ENCODE measurements at places on chromosomes 3 and 15. TPM values are rescaled to one million over a fixed set of nuclear protein-coding genes. Genes with fewer than 3 reads are reported as not detected.

GRCh38 chr15:48109856-48110531 lies 10.8 kb upstream of the SLC24A5 start:
- no peaks in the 10 kb centered on the region for H3K4me1 ChIP-seq
- H3K4me3 ChIP-seq = no peak overlapping the region
- peaks cover 19% of the 10 kb centered on the region for H3K27me3 ChIP-seq
- no peak for DNase-seq
- no peak overlapping the region for H3K27ac ChIP-seq

GRCh38 chr15:99762288-99762687 lies 29.1 kb upstream of the LYSMD4 start:
- no peaks in the 10 kb centered on the region for H3K4me1 ChIP-seq
- H3K36me3 ChIP-seq = no peaks in the 10 kb centered on the region
- peaks cover 2% of the 10 kb centered on the region for H3K27me3 ChIP-seq

DNA sequence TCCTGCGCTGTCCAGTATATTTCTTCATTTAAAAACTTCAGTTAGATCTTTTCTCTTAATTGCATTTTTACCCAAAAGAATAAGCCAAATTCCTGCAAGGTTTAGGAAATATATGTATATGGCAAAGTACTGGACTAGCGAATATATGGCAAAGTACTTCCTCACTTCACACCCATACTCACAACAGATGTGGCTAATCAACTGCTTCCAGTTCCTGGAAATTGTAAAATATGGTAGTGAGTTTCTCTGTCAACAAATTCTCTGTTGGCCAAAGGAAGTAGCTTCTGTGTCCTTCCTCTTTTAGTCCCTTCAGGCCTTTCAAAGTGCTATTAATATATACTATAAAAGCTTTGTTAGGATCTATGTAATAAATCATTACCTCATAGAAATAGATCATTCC lies 22.0 kb downstream of the GPR15 start:
- H3K36me3 ChIP-seq = peaks cover 56% of the 10 kb centered on the region
- H3K4me1 ChIP-seq = peaks cover 92% of the 10 kb centered on the region
- H3K4me3 ChIP-seq = peak overlapping the region; percentile 72
- H3K27ac ChIP-seq = peak overlapping the region; percentile 96

DNA sequence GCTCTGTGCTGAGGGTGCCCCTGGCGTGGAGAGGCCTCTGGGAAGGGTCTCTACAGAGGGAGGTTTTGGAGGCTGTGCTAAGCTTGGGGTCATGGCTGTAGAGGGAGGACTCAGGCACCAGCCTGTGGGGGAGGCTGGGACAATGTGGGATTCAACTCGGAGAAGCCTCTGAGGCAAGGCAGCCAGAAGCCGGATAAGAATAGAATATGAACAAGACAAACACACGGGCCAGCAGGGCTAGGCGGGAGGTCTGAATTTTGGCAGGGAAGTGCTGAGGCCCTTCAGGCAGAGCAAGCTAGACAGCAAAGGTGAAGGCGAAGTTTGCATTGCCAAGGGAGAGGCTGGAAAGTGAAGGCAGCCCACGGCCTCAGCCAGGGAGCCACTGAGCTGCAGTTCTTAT lies 612.1 kb upstream of the NR2F2 start:
- no peaks in the 10 kb centered on the region for H3K4me1 ChIP-seq
- peaks cover 2% of the 10 kb centered on the region for H3K27me3 ChIP-seq
- no peak overlapping the region for H3K4me3 ChIP-seq

- H3K4me3 ChIP-seq = no peak overlapping the region
- no peak for DNase-seq
- H3K4me1 ChIP-seq = no peaks in the 10 kb centered on the region
- H3K27ac ChIP-seq = no peak overlapping the region
These were observed 1073.5 kb downstream of the NAALADL2 start for GRCh38 chr3:175932586-175932985.

- no peak for DNase-seq
- H3K4me3 ChIP-seq = peak overlapping the region; percentile 87
- H3K27ac ChIP-seq = no peak overlapping the region
- peaks cover 17% of the 10 kb centered on the region for H3K36me3 ChIP-seq
These were observed 1.1 kb downstream of the FAN1 start for GRCh38 chr15:30904812-30905211.

- no peak overlapping the region for H3K27ac ChIP-seq
- peaks cover 6% of the 10 kb centered on the region for H3K4me1 ChIP-seq
- no peaks in the 10 kb centered on the region for H3K36me3 ChIP-seq
- no peak for DNase-seq
These were observed 31.3 kb upstream of the RAB6B start for GRCh38 chr3:133926736-133927539.

DNA sequence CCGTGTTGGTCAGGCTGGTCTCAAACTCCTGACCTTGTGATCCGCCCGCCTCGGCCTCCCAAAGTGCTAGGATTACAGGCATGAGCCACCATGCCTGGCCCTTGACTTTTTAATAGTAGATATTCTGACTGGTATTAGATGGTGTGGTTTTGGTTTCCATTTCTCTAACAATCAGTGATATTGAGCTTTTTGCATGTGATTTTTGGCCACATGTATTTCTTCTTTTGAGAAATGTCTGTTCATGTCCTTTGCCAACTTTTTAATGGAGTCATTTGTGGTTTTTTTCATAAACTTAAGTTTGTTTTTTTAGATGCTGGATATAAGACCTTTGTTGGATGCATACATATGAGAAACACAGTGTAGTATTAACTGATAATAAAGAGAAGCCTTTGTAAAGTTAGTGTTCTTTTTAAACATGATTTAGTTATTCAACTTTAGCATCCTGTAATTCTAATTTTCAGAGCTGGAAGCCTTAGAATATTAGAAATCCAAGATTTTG lies 280.8 kb downstream of the RBMS3 start:
- H3K36me3 ChIP-seq = no peaks in the 10 kb centered on the region
- H3K27me3 ChIP-seq = no peaks in the 10 kb centered on the region
- no peak overlapping the region for H3K4me3 ChIP-seq
- no peaks in the 10 kb centered on the region for H3K4me1 ChIP-seq

- H3K4me1 ChIP-seq = peaks cover 49% of the 10 kb centered on the region
- no peaks in the 10 kb centered on the region for H3K27me3 ChIP-seq
- no peak for DNase-seq
- no peak overlapping the region for H3K27ac ChIP-seq
These were observed 98.1 kb upstream of the ARHGEF3 start for GRCh38 chr3:56899851-56900250.

DNA sequence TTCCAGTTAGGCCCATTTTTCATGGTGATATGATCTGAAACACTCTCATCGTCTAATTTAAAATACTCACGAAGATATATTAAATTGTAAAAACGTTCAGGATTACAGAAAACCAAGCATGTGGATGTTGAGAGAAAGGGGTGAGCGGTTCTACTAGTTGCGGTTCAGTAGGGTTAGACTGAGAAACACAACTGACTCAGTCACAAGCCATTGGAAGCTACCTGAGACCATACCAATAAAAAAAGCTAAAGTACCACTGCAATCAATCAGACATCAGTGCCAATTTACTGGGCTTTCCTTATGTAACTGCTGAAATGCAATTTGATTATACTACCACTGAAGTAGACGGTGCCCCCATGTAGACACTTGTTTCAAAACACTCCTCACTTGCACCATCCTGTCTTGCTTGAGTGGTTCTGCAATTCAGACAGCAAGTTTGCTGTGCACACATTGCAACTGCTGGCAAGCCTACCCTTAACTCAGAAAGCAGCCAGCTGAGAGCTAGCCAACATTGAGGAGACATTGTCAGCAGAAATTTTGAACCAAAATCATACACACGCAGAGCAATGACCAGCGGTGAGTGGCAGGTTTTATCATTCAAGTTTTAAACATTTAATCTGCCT lies 368.7 kb upstream of the ARHGEF26 start:
- no peaks in the 10 kb centered on the region for H3K4me1 ChIP-seq
- no peaks in the 10 kb centered on the region for H3K27me3 ChIP-seq
- H3K27ac ChIP-seq = no peak overlapping the region
- no peak overlapping the region for H3K4me3 ChIP-seq
- H3K36me3 ChIP-seq = no peaks in the 10 kb centered on the region

GRCh38 chr3:106745344-106746168 lies 631.7 kb upstream of the CCDC54 start:
- no peaks in the 10 kb centered on the region for H3K36me3 ChIP-seq
- no peak overlapping the region for H3K27ac ChIP-seq
- no peak for DNase-seq
- H3K4me1 ChIP-seq = no peaks in the 10 kb centered on the region
- no peaks in the 10 kb centered on the region for H3K27me3 ChIP-seq

DNA sequence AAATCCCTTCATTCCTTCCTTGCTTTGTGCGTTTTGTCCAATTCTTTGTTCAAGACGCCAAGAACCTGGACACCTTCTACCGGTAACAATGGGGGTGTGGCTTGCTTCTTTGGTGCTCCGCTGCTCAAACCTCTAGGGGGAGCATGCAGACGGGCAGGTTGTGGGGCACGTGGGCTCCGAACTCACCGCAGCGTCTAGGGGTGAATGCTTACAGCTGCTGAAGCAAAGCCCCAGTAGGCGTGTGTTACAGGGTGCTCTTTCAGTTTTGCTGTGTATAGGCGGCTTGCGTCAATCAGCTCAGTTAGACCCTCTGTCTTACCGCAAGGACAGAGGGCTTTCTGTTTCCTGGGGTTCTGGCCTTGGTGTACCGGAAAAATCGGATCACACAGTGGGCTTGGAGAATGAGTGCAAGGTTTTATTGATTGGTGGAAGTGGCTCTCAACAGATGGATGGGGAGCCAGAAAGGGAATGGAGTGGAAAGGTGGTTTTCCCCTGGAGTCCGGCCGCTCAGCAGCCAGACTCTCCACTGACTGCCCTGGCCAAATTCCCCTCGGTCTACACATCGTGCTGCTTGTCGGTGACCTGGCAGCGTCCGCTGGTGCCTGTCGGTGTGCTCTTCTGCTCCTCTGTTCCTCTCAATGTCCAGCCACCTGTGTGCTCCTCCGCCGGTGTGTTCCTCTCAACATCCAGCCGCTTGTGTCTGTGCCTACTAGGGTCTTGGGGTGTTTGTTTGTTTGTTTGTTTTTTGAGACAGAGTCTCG lies 1.2 kb upstream of the LRRC34 start:
- H3K4me3 ChIP-seq = peak overlapping the region; percentile 74
- peak overlapping the region; percentile 86 for H3K27ac ChIP-seq
- peaks cover 40% of the 10 kb centered on the region for H3K4me1 ChIP-seq
- DNase-seq = peak; percentile 85
- peaks cover 8% of the 10 kb centered on the region for H3K36me3 ChIP-seq
- H3K27me3 ChIP-seq = peaks cover 20% of the 10 kb centered on the region

DNA sequence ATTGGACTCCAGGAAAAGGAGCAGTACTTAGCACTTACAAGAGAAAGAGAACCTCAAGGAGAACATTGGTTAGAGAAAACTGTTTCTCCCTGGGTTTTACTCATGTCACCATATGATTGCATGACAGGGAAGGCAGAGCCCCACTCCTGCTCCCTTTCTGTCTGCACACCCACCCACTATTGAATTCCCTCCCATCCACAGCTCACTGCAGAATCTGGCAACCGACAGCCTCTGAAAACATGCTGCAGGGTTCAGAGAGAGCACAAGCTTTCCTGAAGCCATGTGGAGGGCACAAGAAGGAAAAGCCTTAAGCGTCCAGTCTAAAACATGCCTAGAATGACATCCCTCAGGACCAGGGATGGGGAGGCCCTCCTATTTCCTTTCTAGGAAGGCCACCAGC lies 3.0 kb upstream of the IL17RD start:
- no peaks in the 10 kb centered on the region for H3K36me3 ChIP-seq
- peaks cover 70% of the 10 kb centered on the region for H3K27me3 ChIP-seq
- no peak overlapping the region for H3K4me3 ChIP-seq
- no peak for DNase-seq

DNA sequence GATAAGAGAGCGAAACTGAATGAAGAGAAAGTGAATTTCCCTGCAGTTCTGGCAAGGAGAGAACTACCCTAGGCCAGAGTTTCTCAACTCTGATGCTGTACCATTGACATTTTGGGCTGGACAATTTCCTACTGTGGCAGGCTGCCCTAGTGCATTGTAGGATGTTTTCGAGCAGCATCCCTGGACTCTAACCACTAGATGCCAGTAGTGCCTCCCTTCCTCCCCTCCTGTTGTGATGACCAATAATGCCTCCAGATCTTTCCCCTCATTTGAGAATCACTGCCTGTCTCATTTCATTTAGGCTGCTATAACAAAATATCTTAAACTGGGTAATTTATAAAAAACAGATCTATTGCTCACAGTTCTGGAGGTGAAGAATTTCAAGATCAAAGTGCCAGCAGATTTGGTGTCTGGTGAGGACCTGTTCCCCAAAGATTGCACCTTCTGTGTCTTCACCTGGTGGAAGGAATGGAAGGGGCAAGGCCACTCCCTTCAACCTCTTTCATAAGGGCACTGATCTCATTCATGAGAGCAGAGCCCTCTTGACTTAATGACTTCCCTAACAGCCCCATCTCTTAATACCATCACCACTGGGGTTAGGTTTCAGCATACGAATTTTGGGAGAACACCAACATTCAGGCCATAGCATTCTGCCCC lies 188.9 kb upstream of the MEIS2 start:
- no peaks in the 10 kb centered on the region for H3K4me1 ChIP-seq
- H3K27me3 ChIP-seq = no peaks in the 10 kb centered on the region
- no peak for DNase-seq
- H3K27ac ChIP-seq = no peak overlapping the region
- no peak overlapping the region for H3K4me3 ChIP-seq

DNA sequence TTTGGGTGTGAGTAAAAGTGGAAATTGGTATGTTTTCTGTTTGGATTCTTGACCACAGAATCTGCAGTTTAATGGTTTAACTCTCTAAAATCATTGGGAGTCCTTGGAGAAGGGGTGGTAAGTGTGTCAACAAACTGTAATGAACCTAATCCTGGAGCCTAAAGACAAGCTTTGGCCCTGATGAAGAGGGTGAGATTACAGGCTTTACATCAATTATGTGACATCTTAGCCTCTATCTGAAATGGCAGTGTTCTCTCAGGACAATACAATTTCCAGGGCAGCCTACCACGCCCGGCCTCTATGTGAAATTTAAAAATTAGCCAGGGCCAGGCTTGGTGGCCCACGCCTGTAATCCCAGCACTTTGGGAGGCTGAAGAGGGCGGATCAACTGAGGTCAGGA lies 4.3 kb upstream of the PKM start:
- peaks cover 5% of the 10 kb centered on the region for H3K36me3 ChIP-seq
- H3K27me3 ChIP-seq = no peaks in the 10 kb centered on the region
- H3K4me1 ChIP-seq = peaks cover 40% of the 10 kb centered on the region

DNA sequence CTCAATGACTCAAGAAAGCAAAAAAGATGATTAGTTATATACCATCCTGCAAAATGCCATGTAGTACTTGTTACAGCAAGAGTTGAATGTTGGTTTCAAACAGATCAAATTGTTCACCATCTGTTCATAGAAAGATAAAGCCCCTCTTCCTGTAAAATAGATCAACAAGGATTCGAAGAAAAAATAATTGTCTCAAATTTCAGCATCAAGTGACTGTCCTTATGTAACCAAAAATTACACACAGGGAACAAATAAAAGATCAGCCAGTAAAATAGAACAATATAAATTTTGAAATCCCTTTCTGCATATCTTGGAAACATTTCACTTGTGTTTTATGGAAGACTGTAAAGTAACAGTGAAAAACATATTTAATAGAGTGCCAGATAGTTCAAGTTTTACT lies 165.1 kb upstream of the STAC start:
- H3K27ac ChIP-seq = no peak overlapping the region
- no peak overlapping the region for H3K4me3 ChIP-seq
- H3K27me3 ChIP-seq = no peaks in the 10 kb centered on the region
- DNase-seq = no peak
- H3K36me3 ChIP-seq = no peaks in the 10 kb centered on the region
- H3K4me1 ChIP-seq = no peaks in the 10 kb centered on the region

The PROK2 gene
- total RNA-seq = 0.98 TPM

The LRCH3 gene
- 54.0 TPM for total RNA-seq

The TNFAIP8L3 gene
- not detected for total RNA-seq

The PPP1R14D gene
- total RNA-seq = not detected

Measured in activated CD4-positive, alpha-beta T cell treated with anti-CD3 and anti-CD28 coated beads, Interleukin-2, amount 10 ng/mL, durations not matched to agents 7 days and 5 days (primary cell).